ENCODE measurements at places on chromosomes 1 and 21.

DNA sequence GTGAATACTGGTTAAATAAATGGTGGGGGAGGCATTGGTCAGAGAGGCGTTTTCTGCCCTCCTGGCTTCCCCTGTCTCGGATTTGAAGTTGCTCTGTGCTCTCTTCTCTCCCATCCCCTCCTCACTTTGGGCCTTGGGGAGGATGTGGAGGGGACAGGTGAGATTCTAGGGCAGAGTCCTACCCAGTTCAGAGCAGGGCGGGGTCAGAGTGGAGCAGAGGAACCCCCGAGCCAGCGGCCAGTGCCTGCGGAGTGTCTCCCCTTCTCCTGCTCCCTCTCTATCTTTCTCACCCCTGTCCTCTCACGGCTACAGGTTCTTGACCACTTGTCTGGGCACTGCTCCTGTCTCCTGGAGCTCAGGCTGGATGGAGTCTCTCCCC is 8.1 kb downstream of the KNCN start:
- DNase-seq = no peak

GRCh38 chr1:110684491-110684890 is 9.8 kb upstream of the KCNA3 start:
- DNase-seq = no peak

DNA sequence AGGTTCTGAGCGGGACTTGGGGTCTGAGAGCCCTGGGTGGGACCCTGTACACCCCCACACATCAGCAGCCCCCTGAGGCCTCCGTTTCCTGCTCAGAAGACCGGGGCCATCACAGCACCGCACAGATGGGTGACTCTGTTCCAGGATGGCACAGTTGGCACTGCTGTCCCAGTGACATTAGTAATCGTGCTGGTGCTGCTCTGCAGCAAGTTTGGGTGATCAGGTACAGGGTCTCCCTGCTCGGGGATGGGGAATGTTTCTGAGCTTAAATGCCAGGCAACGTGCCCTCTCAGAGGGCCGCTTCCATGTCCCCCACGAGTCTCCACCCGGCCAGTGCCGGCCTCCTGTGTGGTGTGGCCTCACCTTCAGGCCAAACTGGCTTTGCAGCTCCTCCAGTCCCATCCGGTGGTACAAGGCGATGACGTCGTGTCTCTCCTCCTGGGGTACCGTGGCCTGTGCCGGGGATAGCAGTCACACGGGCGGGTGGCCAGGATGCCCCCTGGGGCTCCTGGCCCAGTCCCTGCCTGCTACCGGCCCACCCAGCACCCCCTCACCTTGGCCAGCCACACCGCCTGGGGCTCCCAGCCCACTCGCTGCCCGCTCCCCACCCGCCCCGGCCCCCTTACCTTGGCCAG is 17.1 kb downstream of the PRXL2B start:
- no peak for DNase-seq

DNA sequence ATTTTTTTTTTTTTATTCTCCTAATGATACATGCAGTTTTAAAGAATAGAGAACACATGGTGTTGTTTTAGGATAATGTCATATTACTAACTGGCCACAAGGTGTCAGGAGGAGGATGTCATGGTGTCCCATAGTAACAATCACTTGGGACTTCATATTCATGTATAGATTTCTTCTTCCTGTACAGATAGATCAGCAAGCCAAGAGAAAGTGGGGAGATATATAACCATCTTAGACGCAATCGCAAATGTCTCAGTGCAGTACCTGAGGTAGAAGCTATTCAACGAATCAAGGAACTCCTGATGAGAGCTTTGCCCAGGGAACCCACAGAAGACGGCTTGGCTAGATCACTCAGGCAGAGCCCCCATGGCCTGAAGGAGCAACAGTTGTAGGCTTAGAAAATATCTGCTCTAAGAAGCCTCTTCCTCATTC is 12.3 kb downstream of the OR2T11 start:
- DNase-seq = no peak

DNA sequence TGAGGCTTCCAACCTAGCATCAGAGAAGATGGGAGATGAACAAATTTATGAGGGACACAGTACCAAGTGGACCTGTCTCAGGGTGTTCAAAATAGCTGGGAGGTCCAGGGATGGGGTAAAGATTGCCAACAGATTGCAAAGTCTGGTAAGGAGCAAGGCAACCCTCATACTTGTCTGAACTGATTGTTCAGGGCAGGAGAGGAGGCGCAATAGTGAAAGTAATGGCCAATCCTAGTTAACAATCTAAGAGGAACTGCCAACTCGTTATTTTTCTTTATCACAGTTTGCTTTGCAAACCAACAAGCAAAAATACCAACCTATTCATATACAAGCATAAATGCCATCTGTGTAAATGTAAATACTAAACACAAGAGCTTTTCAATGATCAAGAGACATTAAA is 78.4 kb upstream of the S1PR1 start:
- DNase-seq = no peak

- DNase-seq = no peak
These were observed 60.8 kb downstream of the ZNF684 start for GRCh38 chr1:40592107-40592803.

GRCh38 chr1:147539122-147539575 is 2.2 kb upstream of the BCL9 start:
- peak; percentile 20 for DNase-seq
